Stimulated activated CD4-positive, alpha-beta T cell treated with anti-CD3 and anti-CD28 coated beads, Interleukin-1b, Interleukin-23, amount 100 ng/mL, for 1 hour (primary cell): ENCODE measurements at places on chromosomes 5 and 9.

DNA sequence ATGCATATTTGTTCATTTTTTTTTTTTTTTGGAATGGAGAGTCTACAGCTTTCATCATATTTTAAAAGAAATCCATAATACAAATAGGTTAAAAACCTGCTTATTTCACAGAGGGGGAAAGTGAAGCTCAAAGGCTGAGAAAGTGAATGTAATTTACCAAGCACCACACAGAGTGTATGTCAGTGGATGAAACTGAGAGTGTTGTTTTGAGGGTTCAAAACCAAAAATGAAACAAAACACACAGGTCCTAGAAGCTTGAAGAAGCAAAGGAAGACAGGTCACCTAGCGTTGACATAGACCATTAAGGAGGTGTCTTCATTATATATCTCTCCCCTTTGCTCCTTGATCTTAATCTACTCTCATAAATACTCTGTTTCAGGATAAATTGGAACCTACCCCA is 7.5 kb downstream of the NMUR2 start:
- no peak for DNase-seq

DNA sequence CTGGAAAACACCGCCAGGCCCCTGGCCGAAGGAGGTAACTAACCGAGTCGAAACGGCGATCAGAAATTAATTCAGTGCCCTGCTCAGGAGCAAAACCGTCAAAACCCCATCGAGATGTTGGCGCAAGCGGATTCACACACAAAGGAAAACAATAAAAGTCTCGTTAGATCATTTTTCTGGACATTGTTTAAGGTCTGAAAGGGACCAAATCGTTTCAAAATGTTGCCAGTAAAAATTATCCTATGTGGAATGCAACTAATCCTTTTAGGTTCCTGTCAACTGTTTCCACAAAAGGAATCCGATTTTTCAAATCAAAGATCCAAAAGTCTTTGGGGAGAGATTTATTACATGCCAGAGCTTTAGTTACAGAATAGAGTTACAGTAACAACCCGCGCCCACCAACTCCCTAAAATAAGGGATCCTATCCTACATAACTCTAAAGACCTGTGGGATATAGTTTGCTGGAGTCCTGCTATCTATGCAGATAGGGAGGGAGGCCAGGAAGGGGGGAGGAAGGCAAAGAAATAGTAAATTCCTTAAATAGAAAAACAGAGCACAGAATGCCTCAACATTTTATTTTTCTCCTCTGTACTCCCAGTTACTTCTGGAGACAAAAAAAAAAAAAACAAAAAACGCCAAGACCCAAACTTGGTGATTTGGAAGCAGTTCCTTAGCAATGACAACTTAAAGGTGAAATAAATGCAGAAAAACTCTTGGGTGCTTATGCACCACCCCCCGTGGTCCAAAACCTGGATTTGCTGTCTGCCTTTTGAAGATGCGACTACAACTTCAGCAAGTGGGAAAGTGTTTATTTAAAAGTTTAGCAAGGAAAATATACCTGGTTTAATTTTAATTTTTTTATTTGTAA is 10.6 kb downstream of the FOXD1 start:
- no peak for DNase-seq

DNA sequence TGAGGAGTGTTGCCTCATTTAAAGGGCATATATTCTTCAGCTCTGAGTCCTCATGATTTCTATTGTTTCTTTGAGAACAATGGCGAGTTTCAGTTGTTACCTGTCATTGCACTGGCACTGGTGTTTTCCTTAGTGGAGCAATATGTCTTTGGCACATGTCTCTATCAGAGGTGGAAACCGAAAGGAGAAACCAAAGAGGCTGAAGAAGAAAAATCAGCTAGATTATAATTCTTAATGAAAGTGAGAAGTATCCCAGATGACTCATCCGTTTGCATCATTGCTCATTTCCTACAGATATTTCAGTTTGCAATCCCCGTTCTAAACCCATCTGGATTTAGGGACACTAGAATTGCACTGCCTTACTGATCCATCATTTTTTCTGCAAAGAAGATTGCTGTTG is 324.6 kb downstream of the TMEM232 start:
- DNase-seq = no peak

GRCh38 chr9:92794426-92794825 is 29.8 kb upstream of the BICD2 start:
- DNase-seq = no peak

DNA sequence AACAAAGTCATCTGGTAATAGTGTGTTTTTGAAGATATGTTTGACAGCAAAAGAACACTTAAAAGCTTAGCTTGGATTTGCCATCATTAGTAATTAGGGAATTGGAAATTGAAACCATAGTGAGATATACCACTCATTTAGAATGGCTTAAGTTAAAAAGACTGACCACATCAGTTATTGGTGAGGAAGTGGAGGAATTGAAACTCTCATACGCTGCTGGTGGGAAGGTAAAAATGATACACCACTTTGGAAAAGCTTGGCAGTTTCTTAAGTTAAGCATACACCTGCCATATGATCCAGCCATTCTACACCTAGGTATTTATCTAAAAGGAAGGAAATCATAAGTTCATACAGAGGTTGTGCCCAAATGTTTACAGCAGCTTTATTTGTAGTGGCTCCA is 213.2 kb downstream of the TRIO start:
- DNase-seq = no peak

GRCh38 chr5:54249210-54250028 is 61.0 kb downstream of the ARL15 start:
- DNase-seq = no peak

- no peak for DNase-seq
Observed at GRCh38 chr9:38311382-38312270, 80.9 kb upstream of the ALDH1B1 start.

DNA sequence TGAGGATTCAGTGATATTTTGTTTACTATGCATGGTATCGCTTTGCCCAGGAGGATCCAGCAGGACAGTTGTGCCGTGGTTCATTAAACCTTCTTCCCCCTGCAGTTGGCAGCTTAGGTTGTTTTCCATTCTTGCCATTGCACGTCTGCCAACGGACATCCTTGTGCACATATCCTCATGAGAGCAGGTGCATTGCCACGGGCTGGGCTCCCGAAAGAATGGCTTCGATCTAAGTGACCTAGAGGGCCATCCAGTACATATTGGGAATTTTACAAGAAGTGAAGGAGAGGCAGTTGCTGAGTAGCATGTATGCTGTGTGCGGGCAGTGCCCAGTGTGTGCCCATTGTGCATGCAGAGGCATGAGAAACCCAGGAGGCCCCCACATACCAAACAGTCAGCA is 22.1 kb downstream of the HRH2 start:
- no peak for DNase-seq

DNA sequence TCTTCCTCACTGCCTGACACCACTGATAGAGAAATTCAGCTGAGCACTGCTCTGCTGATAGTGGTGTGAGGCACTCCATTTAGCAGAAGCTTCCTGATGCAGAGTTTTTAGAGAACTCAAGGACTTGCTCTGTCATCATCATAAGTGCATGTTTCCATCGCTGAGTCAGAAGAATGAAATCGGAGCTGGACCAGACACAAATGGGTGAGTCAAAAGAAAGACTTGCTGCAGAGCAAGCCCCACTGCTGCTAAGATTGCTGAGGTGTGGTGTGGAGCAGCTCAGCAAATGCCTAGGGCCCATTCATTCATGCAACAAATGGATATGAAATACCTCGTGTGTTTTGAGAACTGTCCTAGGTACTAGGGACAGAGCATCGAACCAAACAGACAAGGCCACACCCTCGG is 410.2 kb upstream of the SLC30A5 start:
- no peak for DNase-seq

- DNase-seq = no peak
Observed at GRCh38 chr5:1048861-1049838, 40.5 kb downstream of the NKD2 start.

- no peak for DNase-seq
Observed at GRCh38 chr5:76863001-76863400, 13.2 kb downstream of the S100Z start.

DNA sequence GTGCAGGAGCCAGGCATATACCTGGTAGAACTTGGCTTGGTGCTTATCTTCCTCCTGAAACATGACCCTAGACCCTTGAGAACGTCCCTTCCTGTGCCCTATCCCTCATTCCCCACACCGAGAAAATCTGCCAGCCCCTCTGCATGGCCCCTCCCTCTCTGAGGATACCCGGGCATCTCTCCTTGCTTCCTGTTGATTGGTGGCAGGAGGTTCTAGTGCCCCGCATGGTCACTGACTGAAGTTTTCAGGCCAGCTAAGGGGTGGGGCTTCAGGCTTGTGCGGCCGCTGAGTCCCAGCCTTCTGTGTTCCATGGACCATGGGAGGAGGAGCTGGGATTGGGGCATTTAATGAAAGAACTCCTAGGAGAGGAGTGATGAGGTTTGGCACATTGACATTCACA is 22.8 kb downstream of the IGIP start:
- DNase-seq = no peak

DNA sequence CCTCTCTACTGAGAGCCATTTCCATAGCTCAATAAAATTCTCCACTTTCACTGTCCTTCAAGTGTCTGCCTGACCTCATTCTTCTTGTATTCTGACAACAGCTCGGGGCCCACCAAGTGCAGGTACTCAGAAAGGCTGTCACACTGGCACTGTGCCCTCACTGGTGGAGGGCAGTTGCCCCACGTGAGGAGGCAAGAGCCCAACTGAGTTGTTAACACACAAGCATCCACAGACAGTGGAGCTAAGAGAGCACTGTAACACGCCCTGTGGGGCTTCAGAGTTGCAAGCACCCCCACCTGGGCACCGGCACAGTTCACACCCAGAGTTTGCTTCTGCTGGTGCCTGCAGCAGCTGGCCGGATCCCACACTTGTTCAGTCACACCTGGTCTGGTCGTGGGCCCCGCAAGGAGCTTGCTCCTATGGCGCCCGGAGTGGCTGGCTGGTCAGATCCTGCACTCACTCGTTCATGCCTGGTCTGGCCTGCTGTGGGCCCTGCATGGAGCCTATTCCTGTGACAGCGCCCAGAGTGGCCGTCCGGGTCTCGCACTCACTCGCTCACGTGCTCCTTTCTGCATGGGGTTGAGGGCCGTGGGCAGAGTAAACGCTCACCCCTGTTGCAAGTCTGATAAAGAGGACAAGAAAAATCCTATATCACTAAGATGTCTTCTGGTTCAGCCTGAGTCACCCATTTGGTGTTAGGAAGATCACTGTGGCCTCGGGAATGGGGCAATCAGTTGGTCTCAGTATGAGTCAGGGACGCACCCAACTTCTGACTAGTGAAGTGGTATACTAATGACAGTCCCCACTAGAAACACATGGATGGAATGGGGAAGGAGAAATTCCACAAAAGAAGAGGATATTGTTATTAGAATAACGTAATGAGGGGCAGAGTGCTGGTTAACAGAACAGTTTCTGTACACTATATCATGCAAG is 87.0 kb upstream of the CCNH start:
- DNase-seq = no peak
